Adrenal gland (tissue), 19 donors: ENCODE measurements at places on chromosomes 5 and 9. TPM values are rescaled to one million over a fixed set of nuclear protein-coding genes. Genes with fewer than 3 reads are reported as not detected.

DNA sequence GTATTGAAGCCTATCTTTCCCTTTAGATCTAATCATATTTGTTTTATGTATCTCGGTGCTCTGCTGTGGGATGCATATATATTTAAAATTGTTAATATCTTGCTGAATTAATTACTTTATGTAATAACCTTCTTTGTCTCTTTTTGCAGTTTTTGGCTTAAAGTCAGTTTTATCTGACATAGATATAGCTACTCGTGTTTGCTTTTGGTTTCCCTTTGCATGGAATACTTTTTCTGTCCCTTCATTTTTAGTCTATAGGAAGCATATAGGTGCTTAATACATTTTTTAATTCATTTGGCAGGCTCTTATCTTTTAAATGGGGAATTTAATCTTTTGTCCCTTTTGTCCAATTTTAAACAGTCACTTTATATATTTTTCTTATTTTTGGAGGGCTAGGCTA lies 360.6 kb upstream of the PRR16 start:
- no peak for DNase-seq

DNA sequence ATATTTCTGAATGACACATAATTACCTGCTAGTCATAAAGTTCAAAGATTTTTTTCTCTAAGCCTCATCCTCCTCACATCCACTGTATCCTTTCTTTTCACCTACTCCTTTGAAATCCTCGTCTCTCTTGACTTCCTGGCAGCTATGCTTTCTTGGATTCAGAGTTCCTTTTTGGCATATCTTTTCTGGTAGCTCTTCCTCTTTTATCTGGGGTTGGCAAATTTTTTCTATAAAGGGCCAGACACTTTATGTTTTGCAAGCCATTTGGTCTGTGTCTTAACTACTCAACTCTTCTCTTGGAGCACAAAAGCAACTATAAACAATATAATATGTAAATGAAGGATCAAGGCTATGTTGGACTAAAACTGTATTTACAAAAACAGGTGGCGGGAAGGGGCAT lies 197.5 kb downstream of the KIAA0825 start:
- no peak for DNase-seq

- DNase-seq, result no peak
These were observed 147.3 kb upstream of the FST start for GRCh38 chr5:53333160-53333559.

- no peak for DNase-seq
These were observed 28.8 kb upstream of the TJP2 start for GRCh38 chr9:69145144-69145715.

Gene CEL
- not detected for total RNA-seq
